ENCODE measurements at places on chromosomes 6 and 20. TPM values are rescaled to one million over a fixed set of nuclear protein-coding genes. Genes with fewer than 3 reads are reported as not detected.

Gene SULF2
- total RNA-seq, result 86.2 TPM

- ATAC-seq, result no peak
These were observed 17.5 kb upstream of the SAMHD1 start for GRCh38 chr20:36969051-36969450.

DNA sequence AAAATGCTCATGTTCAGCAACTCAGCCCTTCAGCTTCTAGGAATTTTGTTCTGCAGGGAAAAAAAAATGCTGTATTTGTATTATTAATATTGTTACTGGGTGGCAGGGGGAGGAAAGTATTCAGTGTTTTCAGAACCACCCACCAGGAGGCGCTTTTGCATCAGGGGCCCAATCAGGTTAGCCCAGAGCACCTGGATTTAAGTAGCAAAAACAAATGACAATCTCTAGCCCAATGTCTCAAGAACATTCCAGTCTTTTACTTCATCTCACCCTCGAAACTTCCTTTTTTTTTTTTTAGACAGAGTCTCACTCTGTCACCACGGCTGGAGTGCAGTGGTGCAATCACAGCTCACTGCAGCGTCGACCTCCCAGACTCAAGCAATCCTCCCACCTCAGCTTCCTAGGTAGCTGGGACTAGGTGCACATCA lies 635 bp upstream of the C20orf203 start:
- peak; percentile 73 for ATAC-seq

GRCh38 chr20:17859616-17860232 lies 108.9 kb downstream of the SNX5 start:
- ATAC-seq, result no peak

DNA sequence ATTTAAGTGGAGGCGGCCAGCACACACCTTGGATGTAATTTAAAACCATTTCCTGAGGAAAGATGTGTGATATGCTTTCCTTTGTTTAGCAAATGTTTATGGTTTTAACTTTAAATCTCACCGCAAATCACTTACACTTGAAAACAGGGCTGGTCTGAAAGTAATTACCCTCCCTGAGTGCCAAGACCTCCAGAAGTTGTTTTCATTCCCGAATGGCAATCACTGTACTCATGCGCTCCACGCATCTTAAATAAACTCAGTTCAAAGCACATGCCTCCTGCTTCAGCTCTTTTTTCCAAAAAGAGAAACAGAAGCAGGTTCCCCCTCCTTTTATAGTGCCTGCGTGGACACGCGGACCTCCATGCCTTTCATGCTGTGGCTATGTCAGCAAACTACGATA lies 224.0 kb downstream of the SMOC2 start:
- no peak for ATAC-seq

DNA sequence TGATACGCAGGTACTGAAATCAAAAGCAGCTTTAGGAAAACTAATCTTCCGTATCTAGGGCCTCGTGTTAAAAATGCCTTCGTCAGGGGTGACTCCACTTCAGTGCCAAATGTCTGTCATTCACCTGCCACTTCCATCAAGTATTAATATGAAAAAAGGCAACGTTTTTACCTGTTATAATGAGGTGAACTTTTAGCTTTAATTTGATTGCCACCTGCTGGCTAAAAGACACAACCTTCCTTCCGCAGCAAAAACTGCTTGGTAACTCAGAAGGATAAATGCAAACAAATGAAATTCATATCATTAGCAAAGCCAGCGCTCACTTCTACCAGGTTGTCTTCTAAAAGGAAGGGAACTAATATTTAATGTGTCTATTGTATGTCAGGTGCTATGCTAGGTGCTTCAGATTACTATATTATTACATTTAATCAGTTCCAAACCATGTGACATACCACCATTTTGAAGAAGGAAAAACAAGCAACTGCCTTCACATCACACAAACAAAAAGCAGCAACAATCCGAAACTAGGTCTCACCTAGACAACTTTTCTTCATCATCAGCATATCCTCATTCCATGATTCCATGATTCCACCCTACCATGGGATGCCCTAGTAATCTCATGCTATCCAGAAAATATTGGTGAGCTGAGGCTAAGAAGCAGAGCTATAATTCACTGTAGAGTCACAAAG lies 20.6 kb upstream of the ARHGAP18 start:
- no peak for ATAC-seq

- no peak for ATAC-seq
These were observed 293.4 kb upstream of the SPTLC3 start for GRCh38 chr20:12715371-12715770.

- ATAC-seq, result no peak
These were observed 193.3 kb upstream of the SYNDIG1 start for GRCh38 chr20:24275946-24276705.

Gene DSP
- total RNA-seq, result 9.3 TPM

- ATAC-seq, result no peak
These were observed 10.6 kb downstream of the PYGB start for GRCh38 chr20:25258476-25258805.

- no peak for ATAC-seq
These were observed 57.2 kb downstream of the TMEM200A start for GRCh38 chr6:130423044-130423443.

DNA sequence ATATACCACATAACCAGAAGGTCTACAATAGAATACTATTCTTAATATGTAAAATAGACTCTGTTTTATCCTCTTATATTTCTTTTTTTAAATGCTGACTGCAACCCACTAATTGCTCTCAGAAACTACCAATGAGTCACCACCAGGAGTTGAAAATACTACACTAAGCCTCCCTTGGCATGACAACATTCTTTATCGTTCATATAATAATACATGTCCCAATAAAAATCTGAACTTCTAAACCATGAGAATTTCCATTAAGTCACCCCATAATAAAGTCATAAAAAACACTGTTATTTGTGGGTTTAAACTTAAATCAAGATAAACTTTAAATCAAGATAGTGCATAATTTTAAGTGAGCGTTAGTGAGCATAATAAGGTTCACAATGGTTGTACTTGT lies 4.2 kb downstream of the HACE1 start:
- ATAC-seq, result no peak

DNA sequence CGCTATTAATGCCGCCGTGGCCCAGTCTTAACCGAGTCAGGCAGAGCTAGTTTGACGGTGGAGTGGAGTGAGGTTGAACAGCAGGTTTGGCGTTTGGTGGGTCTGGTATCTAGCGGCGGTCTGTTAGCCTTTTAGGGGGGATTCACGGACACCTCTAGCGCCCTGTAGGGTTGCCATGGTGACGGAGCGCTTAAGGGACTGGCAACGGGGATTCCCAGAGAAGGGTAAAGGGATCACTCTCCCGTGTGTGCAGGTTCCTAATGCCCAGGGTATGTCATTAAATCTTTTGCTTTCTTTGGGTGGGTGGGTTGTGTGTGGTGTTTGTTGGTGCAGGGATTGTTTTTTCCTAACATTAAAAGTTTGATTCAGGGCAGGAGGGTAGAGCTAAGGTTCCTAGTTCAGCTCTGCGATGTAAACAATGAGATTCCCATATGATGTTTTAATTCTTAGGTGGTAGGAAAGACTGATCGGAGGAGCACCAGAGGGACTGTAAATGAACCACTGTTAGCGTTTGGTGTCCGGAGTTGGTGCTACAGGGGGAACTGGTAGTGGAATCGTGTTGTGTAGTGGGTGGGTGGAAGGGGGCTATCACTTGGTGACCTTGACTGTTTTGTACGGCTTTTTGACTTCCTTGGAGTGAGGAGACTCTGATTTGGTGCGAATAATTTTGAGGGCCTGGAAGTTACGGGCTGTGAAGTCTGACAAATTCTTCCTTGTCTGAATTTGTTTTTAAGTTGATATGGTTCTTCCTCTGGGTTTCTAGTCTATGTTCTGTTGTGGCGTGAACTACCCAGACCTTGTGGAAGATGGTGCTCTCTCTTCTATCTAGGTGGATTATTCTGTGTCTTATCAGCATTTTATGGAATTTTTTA lies 5.0 kb downstream of the BRD2 start:
- no peak for ATAC-seq

GRCh38 chr20:1860446-1860845 lies 34.8 kb upstream of the SIRPA start:
- no peak for ATAC-seq

- peak; percentile 23 for ATAC-seq
These were observed 7.9 kb downstream of the TUBB start for GRCh38 chr6:30727920-30728553.

Gene SNAP91
- 42.9 TPM for total RNA-seq

Measured in motor neuron (in vitro differentiated cells).